Right atrium auricular region (tissue), 2 donors: ENCODE measurements at places on chromosomes 2 and 18. TPM values are rescaled to one million over a fixed set of nuclear protein-coding genes. Genes with fewer than 3 reads are reported as not detected.
A peak's percentile ranks its signal among the peaks of the same experiment; 100 is the strongest.

HRH4 gene
- total RNA-seq = not detected

DNA sequence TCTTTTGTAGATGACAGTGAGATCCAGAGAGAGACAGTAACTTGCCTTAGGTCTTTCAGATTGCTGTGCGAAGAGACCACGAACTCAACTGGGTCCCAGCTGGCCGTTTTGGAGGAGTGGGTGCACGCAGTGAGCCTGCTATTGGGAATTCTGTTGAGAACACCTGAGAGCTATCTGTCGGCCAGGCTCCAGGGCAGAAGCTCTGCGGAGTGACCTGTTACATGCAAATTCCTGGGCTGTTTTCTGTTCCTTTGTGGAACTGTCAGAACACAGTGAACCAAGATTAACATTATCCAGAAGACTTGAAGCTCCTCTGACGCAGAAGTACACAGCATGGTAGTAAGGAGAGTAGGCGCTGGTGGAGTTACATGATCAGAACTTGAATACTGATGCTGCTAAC, 99.5 kb upstream of the LMAN1 start:
- DNase-seq = no peak

LYPD1 gene
- total RNA-seq = not detected

- no peak for DNase-seq
Observed at GRCh38 chr2:48508461-48509124, 21.4 kb upstream of the STON1 start.

DNA sequence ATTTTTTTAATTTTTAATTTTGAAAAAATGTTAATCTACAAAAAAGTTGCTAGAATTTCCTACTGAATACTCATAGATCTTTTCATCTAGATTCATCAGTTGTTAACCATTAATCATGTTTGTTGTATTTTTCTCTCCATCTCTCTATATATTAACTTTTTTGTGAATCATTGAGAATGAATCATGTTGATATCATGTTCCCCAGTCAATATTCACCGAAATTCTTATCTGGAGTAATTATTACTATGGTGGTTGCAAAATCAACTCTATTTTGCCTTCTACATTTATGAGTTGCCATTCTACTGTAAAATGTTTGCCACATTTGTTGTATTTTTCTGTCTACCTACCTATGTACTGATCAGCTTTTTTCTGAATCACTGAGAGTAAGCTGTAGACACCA, 154.0 kb downstream of the SPP2 start:
- DNase-seq = no peak

DNA sequence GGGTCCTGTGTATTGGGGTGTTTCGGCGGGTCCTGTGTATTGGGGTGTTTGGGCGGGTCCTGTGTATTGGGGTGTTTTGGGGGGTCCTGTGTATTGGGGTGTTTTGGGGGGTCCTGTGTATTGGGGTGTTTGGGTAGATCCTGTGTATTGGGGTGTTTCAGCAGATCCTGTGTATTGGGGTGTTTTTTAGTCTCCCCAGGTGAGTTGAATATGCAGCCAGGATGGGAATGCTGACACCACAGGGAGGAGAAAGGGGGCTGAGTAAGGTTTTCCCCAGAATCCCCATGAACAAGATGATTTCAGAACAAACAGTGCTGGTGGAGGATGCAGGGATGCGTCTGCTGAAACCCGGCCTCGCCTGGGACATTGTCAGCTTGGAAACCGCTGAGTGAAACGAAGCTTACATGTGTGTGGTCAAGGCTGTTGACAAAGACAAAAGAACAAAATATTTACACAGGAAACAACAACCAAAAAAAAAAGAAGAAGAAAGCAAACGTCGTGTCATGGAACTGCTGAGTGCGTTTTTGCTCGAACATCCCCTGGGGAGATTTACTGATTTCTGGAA, 88.5 kb upstream of the ODC1 start:
- DNase-seq = no peak

SLC30A3 gene
- 9.4 TPM for total RNA-seq

- no peak for DNase-seq
Observed at GRCh38 chr2:63673865-63674533, 85.2 kb downstream of the MDH1 start.

- peak; percentile 50 for DNase-seq
Observed at GRCh38 chr2:105460048-105460732, 61.3 kb upstream of the FHL2 start.

GRCh38 chr2:25619185-25619584, 54.2 kb downstream of the DTNB start:
- DNase-seq = no peak

MC5R gene
- not detected for total RNA-seq

- no peak for DNase-seq
Observed at GRCh38 chr2:56286936-56287335, 103.1 kb downstream of the CCDC85A start.

NEU2 gene
- not detected for total RNA-seq

MGAT5 gene
- 91.0 TPM for total RNA-seq

- no peak for DNase-seq
Observed at GRCh38 chr2:26778098-26778497, 7.8 kb upstream of the CENPA start.

RNU2-63P gene
- not detected for total RNA-seq

GRCh38 chr18:31410716-31411483, 34.3 kb downstream of the DSG4 start:
- no peak for DNase-seq

- no peak for DNase-seq
Observed at GRCh38 chr2:214242797-214243196, 168.1 kb upstream of the VWC2L start.

DNA sequence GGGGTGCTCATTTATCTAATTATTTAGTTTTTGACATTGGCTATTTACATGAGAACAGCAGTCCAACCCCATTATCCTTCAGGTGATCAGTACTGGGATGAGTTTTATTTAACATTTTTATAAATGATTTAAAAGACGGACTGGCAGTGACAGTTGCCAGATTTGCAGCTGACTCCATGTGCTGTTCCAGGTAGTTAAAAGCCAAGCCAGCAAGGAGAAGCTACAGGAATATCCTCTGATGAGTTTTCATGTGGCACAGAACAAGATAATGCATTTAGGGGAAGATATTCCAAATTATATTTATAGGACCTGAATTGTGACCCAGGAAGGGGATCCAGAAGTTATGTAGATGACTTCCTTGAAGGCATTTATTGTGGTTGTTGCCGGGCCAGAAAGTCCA, 210.0 kb downstream of the MCFD2 start:
- no peak for DNase-seq

SERPINB3 gene
- not detected for total RNA-seq

DNA sequence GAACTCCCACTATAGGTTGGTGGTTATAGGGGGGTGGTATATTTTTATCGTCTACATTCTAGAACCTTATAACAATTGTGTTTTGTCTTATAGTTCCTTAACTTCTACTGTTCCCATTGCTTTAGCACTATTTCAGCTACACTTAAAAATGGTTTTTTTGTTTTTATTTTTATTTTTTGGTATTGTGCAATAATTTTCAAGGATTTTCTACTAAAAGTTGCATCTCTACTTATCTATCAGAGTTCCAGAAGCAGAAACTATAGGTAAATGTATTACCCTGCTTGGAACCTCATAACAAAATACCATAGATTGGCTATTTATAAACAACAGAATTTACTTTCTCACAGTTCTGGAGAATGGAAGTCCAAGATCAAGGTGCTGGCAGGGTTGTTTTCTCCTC, 981.6 kb upstream of the CNTNAP5 start:
- DNase-seq = no peak

- DNase-seq = no peak
Observed at GRCh38 chr2:240238201-240238600, 97.7 kb upstream of the OTOS start.

PSTPIP2 gene
- 3.4 TPM for total RNA-seq

- peak; percentile 54 for DNase-seq
Observed at GRCh38 chr2:241269707-241270520, 45.6 kb downstream of the HDLBP start.

DNA sequence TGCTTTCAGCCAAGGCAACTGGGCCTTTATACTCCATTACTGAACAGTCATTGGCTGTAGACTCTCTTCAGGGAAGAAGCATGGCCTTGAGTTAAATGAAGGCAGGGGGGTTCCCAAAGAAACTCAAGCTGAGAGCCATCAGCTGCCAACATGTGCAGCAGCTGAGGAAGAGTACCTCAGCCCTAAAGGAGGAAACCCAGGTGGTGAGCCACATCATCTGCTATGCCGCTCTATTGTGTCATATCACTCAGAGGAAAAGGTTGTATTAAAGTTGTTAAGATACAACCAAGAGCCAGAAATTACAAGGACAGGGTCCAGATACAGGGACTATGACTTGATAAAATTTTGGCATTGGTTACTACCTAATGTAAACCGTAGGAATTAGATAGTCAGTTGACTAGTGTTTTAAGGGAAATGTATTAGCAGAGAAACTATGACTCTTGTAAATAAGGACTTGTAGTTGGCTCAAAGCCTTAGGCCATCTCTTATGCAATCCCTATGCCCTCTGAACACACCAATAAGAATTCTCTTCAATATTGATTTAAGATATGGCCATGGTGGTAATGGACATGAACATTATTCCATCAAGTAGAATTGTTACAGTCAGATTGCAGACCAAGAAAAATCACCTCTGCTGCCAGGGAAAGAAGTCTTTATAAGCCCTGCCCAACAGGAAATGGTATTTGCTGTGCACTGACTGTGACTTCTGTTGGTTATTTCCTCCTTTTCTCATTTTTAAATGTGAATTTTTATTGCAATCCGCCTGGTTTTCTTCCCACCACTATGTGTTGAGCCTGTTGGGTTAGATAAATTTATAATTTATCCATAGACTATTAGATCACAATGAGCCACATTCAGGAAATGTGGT, 9.2 kb upstream of the LRPPRC start:
- DNase-seq = no peak

DNA sequence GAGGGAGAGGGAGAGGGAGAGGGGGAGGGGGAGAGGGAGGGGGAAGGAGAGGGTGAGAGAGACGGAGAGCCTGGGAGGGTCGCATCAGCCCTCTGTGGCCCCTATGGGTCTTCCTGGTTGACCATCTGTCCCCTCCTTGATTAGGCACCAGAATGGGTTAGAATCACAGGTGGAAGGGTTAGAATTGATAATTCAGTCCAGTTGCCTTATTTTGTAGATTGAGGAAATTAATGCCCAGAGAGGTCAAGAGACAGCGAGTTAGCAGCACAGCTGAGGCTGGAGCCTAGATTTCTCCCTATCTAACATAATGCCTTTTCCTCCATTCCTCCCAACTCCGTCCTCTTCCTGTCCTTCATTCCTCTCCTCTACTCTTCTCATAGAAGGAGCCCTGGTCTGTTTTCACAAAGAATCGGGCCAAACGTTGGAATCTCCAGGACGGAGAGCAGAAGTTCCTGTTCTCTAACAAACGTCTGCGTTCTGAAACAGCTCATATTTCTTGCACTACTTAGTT, 338 bp upstream of the THUMPD2 start:
- no peak for DNase-seq

GRCh38 chr2:71906357-71906973, 241.2 kb downstream of the CYP26B1 start:
- no peak for DNase-seq

DNA sequence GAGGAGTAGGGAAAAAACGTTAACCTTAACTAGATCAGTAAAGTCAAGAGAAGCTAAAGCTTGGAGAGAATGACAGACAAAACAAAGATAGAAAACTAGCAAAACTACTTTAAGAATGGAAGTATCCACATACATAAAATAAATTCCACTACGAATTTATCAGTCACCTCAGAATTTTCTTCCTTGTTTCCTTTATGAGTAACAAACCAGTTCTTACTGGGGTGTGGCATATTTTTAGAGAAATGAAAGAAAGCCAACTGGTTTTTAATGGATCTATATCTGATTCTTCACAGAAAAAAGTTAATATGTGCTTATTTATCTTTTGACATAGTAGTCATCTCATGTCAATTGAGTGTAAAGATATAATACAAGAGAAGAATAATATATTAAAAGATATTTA, 2033.7 kb upstream of the CELF4 start:
- no peak for DNase-seq

GRCh38 chr18:80188643-80189530, 58.4 kb downstream of the PARD6G start:
- no peak for DNase-seq

MEIS1 gene
- 16.7 TPM for total RNA-seq

DNA sequence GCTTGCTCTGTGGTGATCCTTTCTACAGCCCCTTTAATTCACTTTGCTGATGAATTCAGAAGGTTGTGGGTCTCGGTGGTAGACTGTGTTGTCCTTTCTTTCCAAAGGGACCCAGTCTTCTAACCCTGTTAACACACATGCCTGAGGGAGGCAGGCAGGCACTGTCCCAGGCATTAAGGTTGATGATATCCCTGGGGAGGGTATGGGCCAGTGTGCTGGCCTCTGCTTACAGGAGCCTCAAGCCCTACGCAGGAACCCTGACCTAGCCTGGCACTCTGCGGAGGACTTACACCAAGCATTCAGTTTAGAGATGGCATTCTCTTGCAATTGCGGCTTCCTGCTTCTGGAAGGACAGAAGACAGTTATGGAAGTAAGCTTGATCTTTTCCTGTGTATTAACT, 102.5 kb downstream of the PKP4 start:
- DNase-seq = no peak
